ENCODE measurements at places on chromosomes 13 and 19. TPM values are rescaled to one million over a fixed set of nuclear protein-coding genes. Genes with fewer than 3 reads are reported as not detected.

The IFNL1 gene
- not detected for total RNA-seq

The ICAM3 gene
- 1.4 TPM for total RNA-seq

The PNMA8B gene
- total RNA-seq, result 0.06 TPM

The ALKBH6 gene
- 15.4 TPM for total RNA-seq

The ZNF136 gene
- 5.0 TPM for total RNA-seq

The ZNF813 gene
- total RNA-seq, result 4.4 TPM

The ZNF723 gene
- total RNA-seq, result not detected

The TMC4 gene
- total RNA-seq, result not detected

The MRPL54 gene
- 153 TPM for total RNA-seq

The KCTD12 gene
- 4.2 TPM for total RNA-seq

The HSD11B1L gene
- 6.3 TPM for total RNA-seq

The TRPC4 gene
- not detected for total RNA-seq

The MIA gene
- total RNA-seq, result not detected

The GSX1 gene
- total RNA-seq, result not detected

The TSPAN16 gene
- total RNA-seq, result not detected

The ZNF571 gene
- 0.71 TPM for total RNA-seq

The CLEC4M gene
- total RNA-seq, result not detected

The KL gene
- not detected for total RNA-seq

The ARID3A gene
- 12.0 TPM for total RNA-seq

The OBI1 gene
- total RNA-seq, result 21.1 TPM

The NAPSA gene
- total RNA-seq, result not detected

The CEACAM5 gene
- not detected for total RNA-seq

The ZNF615 gene
- 6.7 TPM for total RNA-seq

The PSPN gene
- 1.6 TPM for total RNA-seq

The FCGBP gene
- 1.5 TPM for total RNA-seq

The ZNF90 gene
- total RNA-seq, result 2.4 TPM

The LGI4 gene
- not detected for total RNA-seq

The CGB5 gene
- 35.7 TPM for total RNA-seq

The PTH2 gene
- total RNA-seq, result not detected

The OR10H1 gene
- total RNA-seq, result not detected

The BTBD2 gene
- 19.9 TPM for total RNA-seq

The CGB8 gene
- total RNA-seq, result 31.4 TPM

The BORA gene
- 22.4 TPM for total RNA-seq

The FPR1 gene
- total RNA-seq, result 0.74 TPM

The ZNF653 gene
- total RNA-seq, result 10.3 TPM

The POU4F1 gene
- total RNA-seq, result 1.9 TPM

The ZNF441 gene
- 2.3 TPM for total RNA-seq

The LIN7B gene
- total RNA-seq, result 6.7 TPM

The FBXL3 gene
- 21.6 TPM for total RNA-seq

The PSG3 gene
- total RNA-seq, result not detected

All from Daoy (cell line).